ENCODE measurements at places on chromosomes 16 and 17.

GRCh38 chr16:1761751-1762150 lies 9.6 kb downstream of the NME3 start:
- DNase-seq = no peak

GRCh38 chr17:15457723-15458094 lies 9.7 kb downstream of the CDRT4 start:
- no peak for DNase-seq

DNA sequence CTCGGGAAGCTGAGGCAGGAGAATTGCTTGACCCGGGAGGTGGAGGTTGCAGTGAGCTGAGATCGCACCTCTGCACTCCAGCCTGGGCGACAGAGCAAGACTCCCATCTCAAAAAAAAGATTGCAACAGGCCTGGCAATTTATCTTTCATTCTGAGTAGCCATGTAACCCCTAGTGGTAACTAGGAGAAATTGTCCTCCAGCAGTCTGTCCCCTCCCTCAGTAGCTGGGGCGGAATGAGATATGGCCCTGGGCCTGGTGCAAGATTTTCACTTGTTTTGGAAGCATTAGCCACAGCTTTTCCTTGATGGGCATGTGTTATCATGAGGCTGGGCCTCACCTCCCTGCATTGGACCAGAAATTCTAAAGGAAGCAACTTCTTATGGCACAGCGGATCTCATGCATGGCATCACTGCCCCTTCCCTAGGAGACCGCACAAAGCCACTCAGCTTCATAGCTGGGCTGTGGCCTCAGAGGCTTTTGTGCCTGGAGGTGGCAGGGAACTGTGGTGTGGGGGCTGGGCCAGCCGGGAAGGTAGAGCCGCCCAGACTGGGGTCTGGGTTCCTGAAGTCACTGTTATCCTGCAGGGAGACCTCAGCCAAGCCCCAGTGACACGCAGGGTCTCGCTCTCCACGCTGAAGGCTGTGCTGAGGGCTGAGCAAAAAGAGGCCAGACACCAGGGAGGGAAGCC lies 13.4 kb downstream of the NATD1 start:
- DNase-seq = no peak

GRCh38 chr17:8822401-8823035 lies 23.4 kb upstream of the MFSD6L start:
- no peak for DNase-seq

DNA sequence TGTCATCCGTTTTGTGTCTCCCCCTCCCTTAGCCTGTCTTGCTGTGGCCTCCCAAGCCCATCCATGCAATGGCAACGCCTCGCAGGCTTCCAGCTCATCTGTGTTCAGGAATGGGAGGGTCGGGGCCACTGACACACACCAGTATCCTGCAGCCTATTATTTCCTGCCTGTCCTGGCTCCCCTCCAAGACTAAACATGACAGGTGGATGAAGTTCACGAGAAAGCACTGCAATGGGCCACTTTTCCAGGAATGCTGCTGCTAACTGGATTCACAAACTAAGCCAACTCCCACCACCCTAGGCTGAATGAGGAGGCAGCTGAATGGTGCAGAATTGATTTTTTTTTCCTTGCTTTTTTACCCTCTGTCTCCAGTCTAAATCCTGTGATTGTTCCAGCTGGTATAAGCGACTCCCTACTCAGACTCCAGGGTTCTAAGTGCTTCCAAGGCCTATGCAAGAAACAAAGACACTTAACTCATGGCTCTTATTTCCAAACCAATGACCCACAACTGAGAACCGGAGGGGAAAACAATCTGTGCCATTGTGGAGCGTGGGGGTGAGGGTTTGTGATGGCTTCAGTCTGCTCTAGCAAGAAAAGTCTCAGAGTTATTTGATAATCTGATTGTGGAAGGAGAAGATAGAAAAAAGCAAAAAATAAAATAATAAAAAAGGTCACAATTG lies 23.3 kb downstream of the TMEM100 start:
- DNase-seq = no peak

DNA sequence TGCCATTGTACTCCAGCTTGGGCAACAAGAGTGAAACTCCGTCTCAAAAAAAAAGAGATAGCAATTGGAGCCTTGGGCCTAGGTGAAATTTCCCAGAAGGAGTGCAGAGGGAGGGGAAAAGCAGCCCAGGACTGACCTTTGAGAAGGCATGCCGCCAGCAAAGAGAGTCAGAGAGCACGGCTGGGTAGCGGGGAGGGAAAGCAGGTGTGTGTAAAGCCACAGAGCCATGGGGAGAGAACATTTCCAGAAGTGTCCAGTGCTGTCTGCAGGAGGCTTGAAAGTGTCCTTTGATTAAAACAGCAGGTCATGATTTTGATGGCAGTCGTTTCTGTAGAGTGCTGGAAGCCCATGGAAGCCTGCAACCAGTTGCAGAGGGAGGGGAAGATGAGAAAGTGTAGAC lies 8.1 kb downstream of the C16orf54 start:
- DNase-seq = peak; percentile 44

DNA sequence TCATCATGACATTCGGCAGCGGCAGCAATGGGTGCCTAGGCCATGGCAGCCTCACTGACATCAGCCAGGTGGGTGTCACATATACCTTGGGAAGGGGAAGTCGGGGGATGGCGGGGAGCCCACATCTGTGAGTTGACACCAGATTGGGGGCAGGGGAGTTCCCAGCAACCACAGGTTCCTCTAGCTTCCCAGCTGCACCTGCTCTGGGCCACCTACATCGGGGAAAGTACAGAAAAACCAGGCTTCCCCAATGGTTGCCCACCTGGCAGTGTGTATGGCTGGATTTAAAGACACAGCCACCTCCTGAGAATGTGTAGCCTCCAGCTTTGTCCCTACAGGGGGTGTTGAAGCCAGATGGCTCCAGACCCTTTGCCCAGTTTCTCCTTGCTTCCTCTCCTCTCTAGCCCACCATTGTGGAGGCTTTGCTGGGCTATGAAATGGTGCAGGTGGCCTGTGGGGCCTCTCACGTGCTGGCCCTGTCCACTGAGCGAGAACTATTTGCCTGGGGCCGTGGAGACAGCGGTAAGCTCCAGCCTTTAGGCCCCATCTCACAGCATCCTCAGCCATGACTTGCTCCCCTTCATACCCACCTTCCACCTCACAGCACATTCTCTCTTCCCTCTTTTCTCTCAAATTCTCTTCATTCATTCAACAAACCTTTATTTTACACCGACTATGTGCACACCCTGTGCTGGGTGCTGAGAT lies 5.0 kb upstream of the TRAF4 start:
- DNase-seq = no peak

- DNase-seq = no peak
Observed at GRCh38 chr16:56828647-56829046, 36.4 kb upstream of the SLC12A3 start.

- DNase-seq = no peak
Observed at GRCh38 chr16:17229766-17230165, 241.0 kb downstream of the XYLT1 start.

DNA sequence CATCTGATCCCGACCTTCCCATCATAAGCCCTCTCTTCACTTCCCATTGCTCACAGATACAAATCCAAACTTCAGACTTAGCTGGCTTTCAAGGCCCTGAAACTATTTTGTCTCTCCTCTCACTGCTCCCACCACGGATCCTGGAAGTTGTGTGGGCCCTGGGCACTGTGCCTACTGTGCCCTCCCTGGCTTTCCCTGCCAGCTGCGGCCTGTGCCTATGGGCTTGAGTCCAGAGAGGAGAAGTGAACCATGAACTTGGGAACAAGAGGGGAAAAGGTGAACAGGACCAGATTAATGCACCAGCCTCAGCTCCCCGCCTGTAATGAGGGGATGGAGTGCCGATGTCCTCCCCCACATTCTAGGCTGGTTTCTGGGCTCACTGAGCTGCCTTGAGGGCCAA lies 18.9 kb upstream of the KCNJ12 start:
- no peak for DNase-seq

- DNase-seq = no peak
Observed at GRCh38 chr17:82345151-82345976, 11.8 kb upstream of the SECTM1 start.

- no peak for DNase-seq
Observed at GRCh38 chr17:14019186-14019956, 49.9 kb upstream of the COX10 start.

DNA sequence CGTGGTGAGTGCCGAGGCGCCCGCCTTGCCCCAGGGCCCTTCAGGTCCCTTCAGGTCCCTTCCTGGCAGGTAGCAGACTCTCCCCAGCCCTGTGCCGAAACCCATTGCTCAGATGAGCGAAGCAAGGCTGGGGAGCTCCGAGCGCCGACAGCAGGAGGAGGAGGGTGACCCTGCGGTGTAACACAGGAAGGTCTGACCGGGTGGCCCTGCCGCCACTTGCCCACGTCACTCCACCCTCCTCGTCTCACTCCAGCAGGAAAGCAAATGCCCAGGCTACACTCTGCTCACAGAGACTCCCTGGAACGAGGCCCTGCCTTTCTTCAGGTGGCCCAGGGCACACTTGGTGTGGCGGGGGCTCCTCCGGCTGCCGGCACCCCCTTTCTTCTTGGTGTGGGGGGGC lies 57.2 kb downstream of the ACTG1 start:
- DNase-seq = no peak

GRCh38 chr16:9689597-9689996 lies 492.6 kb downstream of the GRIN2A start:
- DNase-seq = no peak

DNA sequence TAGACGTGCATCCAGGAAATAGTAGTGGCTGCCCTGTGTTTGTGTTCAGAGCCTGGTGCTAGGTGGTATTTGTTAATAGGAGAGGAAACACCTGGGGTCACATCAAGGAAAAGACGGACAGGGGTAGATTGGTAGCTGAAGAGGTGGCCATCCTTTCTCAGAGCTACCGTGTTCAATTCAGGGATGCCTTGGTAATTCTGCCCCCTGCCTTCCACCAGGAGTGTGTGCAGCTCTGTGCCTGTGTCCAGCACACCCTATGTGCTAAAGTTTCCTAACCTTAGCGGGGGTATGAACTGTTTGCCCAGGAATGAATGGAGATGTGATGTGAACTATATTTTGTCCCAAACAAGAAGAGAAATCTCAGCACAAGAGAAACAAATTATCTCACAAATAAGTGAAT lies 174.1 kb upstream of the MPHOSPH6 start:
- no peak for DNase-seq

GRCh38 chr17:7336240-7337175 lies at the start of gene ACAP1:
TSS of gene ACAP1 (plus strand) at chr17:7336529. CDS start at chr17:7336735, 206 bp downstream.
- no peak for DNase-seq

- DNase-seq = no peak
Observed at GRCh38 chr16:3098459-3099394, at the start of gene ZSCAN10. TSS of gene ZSCAN10 (minus strand) at chr16:3099294. CDS start at chr16:3092937, 6,357 bp downstream.

- no peak for DNase-seq
Observed at GRCh38 chr17:39222866-39223834, 2.6 kb downstream of the STAC2 start.

GRCh38 chr16:68086336-68086841 lies 1.2 kb downstream of the NFATC3 start:
- no peak for DNase-seq

- no peak for DNase-seq
Observed at GRCh38 chr16:80015566-80015965, 415.0 kb upstream of the MAF start.

DNA sequence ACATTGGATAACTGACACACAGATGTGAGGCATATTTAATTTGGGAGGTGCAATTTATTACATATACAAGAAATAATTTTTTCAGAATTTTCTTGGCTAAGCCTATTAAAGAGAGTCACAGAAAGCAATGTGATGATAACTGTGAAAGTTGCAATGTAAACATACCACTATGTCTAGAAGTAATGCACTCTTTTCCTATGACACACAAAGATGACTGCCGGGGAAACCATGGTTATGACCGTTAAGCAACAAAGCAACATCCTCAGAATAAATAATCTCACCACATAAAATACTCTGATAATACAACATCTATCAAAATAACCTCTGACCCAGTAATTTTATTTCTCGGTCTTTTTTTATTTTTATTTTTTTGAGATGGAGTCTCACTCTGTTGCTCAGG lies 10.5 kb upstream of the QRICH2 start:
- DNase-seq = no peak

- no peak for DNase-seq
Observed at GRCh38 chr17:5027916-5028315, 7.3 kb downstream of the SLC52A1 start.

DNA sequence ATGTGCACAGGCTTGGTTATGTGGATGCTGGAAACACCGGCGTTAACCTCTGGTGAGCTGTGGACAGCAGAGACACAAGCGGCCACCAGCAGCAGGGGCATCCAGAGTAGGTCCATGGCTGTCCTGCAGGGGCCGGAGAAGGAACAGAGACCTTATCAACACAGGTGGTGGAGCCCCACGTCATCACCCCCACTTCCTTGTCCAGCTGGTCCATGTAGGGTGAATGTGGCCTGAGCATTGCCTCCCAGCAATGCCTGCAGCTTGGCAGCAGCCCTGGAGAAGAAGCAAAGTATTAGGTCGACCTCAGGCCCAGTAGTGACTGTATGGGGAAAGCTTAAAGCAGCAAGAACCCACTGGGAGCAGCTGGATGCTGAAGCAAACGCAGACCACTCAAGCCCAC lies 5.4 kb downstream of the PDILT start:
- no peak for DNase-seq

DNA sequence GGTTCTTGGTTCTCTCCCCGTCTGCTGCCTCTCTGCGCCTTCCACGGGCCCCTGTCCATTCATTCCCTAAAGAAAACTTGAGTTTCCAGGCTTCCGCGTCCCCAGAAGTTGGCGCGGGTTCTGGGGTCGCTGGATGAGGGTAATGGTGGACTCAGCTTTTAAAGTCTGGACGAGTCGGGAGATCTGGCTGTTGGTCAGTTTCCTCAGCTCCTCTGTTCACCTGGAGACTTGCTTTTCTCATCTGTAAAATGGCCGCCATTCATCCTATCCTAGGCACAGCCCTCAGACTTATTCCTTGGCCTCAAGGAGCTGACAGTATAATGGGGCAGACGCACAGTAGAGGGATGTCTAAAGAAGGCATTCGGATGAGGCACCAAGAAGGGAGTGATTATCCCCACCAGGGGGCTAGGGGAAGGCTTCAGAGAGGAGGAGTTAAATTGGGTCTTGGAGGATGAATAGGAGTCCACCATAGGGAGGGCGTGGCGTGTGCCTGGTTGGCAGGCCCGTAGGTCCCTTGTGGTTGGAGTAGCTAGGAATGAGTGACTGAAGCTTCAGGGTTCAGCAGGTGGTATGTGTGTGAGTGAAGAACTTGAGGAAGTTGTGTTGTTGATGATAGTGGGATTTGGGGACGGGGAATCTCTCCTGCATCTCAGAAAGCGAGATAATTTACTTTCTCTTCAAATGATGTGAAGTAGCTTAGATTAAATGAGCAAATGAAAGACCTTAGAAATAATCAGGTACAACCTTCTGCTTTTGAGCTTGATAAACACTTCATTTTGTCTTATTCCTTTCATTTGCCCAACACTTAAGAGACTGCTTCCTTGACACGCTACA lies 652 bp downstream of the VPS35L start:
- no peak for DNase-seq
